Stimulated activated CD4-positive, alpha-beta T cell treated with anti-CD3 and anti-CD28 coated beads, Interleukin-1b, Interleukin-23, amount 100 ng/mL, for 1 hour (primary cell): ENCODE measurements at places on chromosomes 12 and 14.

DNA sequence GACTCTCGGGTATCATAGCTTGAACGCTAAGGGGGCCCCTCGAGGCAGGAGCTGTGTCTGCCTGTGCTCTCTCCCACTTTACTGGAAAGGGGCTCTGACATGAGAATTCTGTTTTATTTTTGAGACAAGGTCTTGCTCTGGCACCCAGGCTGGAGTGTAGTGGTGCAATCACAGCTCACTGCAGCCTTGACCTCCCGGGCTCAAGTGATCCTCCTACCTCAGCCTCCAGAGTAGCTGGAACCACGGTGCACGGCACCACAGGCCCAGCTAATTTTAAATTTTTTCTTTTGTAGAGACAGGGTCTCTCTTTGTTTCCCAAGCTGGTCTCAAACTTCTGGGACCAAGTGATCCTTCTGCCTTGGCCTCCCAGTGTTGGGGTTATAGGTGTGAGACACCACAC, 77.7 kb downstream of the PAPOLA start:
- no peak for DNase-seq

- DNase-seq = no peak
These were observed 32.3 kb downstream of the SLC15A5 start for GRCh38 chr12:16245209-16245608.

DNA sequence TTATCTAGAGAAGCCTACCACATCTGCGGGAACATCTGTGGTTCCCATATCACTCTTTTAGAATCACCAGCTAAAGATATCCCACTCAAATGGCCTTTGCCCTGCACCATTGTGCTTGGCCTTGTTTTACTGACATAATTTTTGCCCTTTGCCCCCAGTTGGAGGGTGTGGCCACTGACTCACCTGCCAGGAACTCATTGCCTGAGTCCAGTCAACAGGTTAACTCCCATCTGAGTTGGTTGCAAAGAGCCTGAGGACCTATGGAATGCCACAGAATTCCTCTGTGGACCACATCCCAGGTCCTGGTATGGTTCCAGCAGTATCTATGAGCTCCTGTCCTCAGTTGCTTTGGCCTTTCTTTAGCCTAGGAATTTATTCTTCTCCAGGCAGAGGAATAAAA, 55.7 kb upstream of the PTGR2 start:
- DNase-seq = no peak

GRCh38 chr12:53184828-53185227, 4.1 kb upstream of the CSAD start:
- no peak for DNase-seq

DNA sequence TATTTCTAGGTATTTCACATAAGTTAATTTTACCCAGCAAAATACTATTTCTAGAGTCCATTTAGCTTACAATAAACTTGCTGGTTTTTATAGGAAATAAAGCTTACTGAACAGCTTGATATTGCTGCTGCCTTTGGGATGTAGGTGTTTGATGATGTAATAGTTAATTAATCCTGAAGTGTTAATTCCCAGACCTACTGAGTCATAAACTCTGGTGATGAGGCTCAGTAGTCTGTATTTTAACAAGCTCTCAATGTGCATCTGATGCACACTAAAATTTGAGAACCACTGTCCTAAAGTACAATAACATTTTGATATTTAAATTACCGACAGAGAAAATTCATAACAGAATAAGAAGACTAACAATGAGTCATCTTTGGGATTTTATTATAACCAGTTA, 168.4 kb downstream of the FUT8 start:
- DNase-seq = no peak

DNA sequence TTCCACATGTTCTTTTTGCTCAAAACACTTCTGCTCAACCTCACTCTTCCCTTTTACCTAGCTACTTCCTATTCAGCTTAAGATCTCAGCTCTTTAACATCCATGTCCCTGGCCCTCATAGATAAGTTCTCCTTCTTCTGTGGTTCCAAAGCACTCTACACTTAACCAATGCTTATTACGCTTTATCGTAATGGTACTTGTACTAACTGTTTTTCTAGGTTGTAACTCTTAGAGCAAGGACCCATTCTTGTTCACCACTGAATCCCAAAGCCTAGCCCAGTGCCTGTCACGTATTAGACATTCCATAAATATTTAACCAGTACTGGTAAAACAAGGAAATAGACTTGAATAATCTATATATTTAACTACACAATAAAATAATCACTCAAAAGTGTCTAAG, 5.3 kb downstream of the SLC41A2 start:
- DNase-seq = no peak

DNA sequence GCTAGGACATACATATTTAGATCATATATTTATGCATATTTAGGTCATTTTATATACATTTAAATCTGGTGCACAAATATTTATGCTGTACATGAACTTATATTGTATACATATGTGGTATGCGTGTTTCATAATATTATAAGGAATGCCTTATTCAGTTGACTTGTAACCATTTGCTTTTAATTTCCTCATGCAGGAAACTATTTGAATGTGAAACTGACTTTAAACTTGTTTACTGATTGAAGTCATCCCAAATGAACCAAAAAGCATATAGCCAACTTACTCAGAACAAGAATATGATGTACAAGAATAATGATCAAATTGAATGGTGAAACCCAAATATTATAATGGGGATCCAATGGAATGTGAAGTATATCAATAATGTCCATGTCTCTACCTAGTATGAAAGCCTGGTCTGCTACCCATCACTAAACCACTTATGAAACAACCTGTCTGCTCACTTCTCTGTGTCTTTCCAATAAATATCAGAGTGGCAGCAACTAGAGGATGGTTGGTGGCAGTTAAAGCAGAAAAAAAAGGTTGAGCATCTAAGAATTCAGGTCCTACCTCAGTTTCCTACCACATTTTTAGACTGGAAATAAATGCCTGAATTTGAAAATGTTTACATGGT, 38.3 kb downstream of the RPS6KA5 start:
- no peak for DNase-seq
